ENCODE measurements at places on chromosomes 6 and 20.

GRCh38 chr20:55741801-55742200, 263.5 kb downstream of the CBLN4 start:
- DNase-seq: no peak

DNA sequence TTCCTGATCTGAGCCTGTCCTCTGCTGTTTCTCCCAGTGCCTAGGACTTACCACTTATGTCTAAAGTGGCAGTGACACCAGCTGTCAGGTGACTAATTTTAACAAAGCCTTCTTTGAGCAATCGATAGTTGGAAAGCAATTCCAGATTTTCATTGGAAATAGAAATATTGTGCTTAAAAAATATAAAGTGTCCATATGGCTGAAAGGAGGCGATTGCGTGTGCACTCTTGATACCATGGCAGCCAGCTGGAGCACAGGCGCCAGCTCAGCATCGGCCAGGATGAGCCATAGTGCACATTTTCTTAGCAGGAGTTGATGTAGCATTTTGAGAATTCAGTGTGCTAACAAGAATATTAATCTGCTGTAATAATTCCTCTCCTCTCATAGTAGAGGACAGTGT, 70.0 kb downstream of the LRRC1 start:
- DNase-seq: no peak

DNA sequence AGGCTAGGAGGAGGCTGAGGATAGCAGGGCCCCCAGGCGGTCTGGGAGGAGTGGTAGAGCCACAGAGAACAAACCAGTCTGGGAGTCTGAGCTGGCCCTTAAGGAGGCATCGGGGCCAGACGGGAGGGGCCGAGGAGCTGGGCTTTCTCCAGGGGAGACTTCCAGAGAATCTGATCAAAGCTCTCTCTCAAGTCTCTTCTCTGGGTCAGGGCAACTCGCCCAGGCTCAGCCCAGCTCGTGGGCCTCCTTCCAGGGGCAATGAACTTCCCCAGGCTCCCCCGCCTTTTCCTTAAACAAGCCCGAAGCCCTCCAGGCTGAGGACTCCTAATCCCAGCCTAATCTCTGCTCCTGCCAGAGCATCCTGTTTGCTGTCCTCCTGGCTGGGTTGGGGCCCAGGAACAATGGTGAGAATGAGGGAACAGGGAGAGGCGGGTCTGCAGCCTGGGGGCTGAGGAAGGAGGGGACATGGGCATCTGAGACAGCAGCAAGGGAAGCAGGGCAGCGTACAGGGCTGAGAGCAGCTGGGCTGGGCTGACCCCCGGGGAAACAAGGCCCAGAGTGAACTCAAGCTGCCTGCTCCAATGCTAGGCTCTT, 173.6 kb downstream of the ANKRD60 start:
- no peak for DNase-seq

- DNase-seq: no peak
Measured at GRCh38 chr6:163190786-163191185, 223.7 kb upstream of the QKI start.

DNA sequence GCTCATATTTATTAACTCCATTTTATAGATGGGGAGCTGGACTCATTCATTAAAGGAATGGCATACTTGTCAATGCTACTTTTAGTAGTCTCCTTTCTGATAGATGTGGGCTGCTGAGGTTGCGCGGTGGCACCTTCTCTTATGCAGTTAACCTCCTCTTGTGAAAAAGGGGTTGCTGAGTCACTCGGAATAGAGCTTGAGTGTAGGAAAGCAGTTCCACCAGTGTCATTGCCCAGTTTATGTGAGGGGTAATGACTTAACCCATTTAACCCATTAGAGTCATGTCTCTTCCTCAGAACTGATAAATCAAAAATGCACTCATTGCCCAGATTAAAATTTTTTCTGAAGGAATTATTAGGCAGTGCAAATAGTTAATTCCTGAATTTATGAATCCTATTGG, 6.3 kb downstream of the MAPK14 start:
- no peak for DNase-seq

DNA sequence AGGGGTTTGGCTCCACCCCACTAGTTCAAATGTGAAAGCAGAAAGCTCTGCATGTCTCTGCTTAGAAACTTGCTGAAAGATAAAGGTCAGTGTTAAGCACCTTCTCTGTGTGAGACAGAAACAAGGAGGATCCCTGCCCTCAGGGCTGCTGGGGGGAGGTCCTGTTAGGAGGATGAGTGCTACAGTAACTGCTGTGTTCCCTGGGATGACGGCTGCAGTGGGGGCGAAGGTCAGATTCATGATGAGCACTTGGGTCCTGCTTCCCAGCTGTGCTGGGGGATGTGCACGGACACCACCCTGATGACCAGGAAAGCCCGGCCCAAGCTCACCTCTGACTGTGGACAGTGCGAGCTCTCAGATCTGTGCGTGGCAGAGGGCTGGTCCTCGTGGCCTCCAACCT, 252.6 kb downstream of the DLL1 start:
- DNase-seq: no peak

GRCh38 chr20:31836853-31837608, 8.4 kb downstream of the FOXS1 start:
- no peak for DNase-seq

GRCh38 chr20:6576726-6577125, 190.8 kb upstream of the BMP2 start:
- no peak for DNase-seq

DNA sequence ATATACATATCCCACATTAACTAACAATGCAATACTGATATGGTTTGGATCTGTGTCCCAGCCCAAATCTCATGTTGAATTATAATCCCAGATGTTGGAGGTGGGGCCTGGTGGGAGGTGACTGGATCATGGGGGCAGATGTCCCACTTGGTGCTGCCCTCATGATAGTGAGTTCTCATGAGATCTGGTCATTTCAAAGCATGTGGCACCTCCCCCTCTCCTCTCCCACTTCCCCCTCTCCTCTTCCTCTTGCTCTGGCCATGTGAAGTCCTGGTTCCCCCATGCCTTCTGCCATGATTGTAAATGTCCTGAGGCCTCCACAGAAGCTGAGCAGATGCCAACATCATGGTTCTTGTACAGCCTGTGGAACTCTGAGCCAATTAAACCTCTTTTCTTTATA, 71.2 kb downstream of the FYN start:
- DNase-seq: no peak

GRCh38 chr6:133298801-133299200, 57.6 kb downstream of the EYA4 start:
- DNase-seq: no peak

DNA sequence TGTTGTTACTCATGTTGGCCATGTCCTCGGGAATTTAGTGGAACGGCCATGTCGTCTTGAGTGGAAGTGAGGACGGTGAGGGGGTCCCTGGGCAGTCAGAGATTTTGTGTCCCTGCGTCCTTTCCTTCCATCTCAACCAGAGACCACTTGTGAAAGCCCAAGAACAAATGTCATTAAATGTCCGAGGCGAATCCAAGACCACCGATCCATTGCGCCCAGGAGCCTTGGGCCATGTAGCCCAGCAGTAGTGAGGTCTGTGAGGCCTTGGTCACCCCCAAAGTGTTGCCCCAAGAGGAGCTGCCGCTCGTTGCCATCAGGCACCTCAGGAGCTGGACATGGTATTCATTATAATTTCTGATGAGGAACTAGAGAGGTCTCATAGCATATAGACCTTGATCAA, 17.4 kb upstream of the MICB start:
- no peak for DNase-seq

GRCh38 chr20:2244993-2245392, 50.8 kb upstream of the TGM3 start:
- no peak for DNase-seq

DNA sequence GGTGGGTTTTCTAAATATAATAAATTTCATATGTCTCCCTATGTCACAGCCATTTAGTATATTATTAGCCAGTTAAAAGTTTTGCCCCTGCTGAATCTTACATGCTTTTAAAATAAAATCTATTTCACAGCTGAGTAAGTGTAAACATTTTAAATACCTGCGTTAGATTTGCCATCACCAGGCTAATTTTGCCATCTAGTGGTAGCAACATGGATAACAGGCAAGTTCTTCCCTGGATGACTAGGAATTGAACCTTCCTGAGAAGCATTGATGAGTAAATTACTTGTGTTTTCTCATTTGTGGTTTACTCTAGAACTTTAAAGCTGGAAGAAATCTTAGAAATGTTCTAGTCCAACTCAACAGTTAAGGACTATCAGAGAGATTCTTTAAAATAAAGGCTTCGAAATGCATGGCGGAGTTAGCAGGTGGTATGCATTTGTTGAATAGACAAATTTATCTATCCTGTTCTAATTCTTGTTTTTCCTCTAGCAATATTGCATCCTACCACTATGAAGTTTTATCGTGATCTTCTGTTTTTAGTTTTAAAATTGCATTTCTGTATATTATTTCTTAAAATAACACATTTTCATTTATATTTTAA, 2.6 kb downstream of the PRSS35 start:
- peak; percentile 55 for DNase-seq

GRCh38 chr20:31717478-31718201, 5.0 kb downstream of the BCL2L1 start:
- DNase-seq: no peak

DNA sequence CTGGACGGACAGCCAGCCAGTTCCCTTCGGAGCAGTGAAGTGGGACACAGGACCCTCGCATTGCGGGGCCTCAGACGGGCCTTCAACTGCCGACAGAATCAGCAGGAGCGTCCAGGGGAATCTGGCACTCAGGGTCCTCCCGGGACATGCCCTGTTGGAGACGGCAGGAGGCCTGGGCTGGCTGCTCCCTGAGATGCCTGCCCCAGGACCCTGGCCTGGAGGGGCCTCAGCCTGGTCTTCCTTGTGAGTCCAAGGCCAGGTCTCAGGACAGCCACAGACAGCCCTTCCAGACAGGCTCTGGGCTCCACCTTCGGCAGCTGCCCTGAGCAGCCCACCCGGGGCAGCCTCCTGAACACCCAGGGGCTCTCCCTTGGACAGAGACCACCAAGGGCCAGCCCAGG, 14.6 kb upstream of the HELZ2 start:
- DNase-seq: no peak

DNA sequence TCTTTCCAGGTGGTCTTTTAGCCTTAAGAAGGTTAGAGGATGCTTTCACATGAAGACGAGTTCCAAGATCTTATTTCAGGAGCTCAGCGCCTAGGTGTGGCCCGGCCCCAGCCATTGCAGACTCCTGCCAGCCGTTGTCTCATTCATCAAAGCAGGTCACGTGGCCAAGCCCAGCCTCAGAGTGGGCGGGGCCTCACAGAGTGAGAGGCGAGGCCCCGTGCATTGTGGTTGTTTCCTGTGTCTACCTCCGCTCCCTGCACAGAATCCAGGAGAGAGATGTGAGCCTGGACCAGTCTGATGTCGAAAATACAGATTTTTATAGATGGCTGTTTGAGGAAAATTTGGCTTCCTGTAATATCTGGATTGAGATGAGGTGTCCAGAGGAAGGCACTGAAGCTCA, 49.2 kb upstream of the CST5 start:
- DNase-seq: no peak

- DNase-seq: no peak
Measured at GRCh38 chr6:34249469-34250261, 859 bp upstream of the SMIM29 start.

DNA sequence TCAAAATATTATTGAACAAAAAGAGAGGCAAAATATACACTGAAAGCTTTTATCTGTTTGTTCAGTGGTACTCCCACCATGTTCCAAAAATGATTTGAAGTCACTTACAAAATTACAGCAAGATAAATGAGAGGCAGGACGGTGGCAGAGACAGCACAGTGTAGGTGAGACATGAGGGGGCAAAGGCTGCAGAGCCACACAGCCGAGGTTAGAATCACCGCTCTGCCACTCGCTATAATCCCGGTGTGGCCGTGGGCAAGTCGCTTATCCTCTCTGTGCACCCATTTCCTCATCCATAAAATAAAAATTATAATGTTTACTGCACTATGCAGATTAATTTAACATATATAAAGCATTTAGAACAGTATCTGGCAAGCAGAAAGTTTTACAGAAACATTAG, 140.1 kb upstream of the BEND6 start:
- no peak for DNase-seq

GRCh38 chr6:9025228-9025627, 589.9 kb upstream of the SLC35B3 start:
- no peak for DNase-seq

GRCh38 chr20:64041781-64042053, 5.7 kb downstream of the C20orf204 start:
- no peak for DNase-seq

- no peak for DNase-seq
Measured at GRCh38 chr6:54074578-54075195, 36.6 kb upstream of the MLIP start.

GRCh38 chr20:45998761-45999160, 9.9 kb upstream of the MMP9 start:
- DNase-seq: no peak

GRCh38 chr6:148173548-148173947, 169.1 kb upstream of the SASH1 start:
- no peak for DNase-seq

Measured in NCI-H2081 (cell line).